ENCODE measurements at places on chromosomes 3 and 15.
A peak's percentile ranks its signal among the peaks of the same experiment; 100 is the strongest.

GRCh38 chr15:63836579-63836978 is 2.8 kb upstream of the HERC1 start:
- DNase-seq: no peak

- no peak for DNase-seq
Observed at GRCh38 chr15:56293495-56294292, 50.0 kb upstream of the RFX7 start.

DNA sequence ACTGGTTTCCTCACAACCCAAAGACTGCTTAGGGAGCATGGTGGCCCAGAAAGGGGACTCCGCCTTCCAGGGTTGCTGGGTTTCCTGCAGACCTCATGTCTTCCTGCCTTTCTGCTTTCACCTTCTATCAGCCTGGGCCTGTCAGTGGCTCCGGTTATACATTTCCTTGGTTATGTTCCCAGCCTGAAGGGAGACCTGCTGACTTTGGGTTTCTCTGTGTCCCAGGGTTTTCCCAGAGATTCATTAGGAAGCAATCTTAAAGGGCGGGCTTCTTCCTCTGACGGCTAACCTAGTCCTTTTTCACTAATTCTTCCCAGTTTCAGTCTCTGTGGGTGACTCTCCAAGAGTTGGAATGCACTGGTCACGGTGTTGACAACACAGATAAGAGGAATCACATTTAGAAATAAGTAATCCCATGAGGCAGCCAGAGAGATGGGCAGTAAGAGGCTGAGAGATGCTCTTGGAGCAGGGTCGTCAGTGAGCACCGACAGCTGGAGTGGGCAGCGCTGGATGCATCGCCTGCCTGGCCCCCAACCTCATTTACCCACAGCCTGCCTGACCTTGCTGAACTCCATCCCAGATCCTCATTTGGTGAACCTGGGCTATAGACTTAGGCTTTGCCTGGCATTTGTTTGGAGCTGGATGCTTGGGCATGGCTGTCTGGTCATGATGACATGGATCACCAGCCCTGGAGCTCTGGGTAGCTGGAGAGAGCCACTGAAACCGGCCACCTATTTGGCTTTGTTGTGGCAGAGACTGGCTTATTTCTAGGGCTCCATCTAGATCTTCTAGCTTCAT is 10.0 kb upstream of the EHD4 start:
- DNase-seq: no peak

DNA sequence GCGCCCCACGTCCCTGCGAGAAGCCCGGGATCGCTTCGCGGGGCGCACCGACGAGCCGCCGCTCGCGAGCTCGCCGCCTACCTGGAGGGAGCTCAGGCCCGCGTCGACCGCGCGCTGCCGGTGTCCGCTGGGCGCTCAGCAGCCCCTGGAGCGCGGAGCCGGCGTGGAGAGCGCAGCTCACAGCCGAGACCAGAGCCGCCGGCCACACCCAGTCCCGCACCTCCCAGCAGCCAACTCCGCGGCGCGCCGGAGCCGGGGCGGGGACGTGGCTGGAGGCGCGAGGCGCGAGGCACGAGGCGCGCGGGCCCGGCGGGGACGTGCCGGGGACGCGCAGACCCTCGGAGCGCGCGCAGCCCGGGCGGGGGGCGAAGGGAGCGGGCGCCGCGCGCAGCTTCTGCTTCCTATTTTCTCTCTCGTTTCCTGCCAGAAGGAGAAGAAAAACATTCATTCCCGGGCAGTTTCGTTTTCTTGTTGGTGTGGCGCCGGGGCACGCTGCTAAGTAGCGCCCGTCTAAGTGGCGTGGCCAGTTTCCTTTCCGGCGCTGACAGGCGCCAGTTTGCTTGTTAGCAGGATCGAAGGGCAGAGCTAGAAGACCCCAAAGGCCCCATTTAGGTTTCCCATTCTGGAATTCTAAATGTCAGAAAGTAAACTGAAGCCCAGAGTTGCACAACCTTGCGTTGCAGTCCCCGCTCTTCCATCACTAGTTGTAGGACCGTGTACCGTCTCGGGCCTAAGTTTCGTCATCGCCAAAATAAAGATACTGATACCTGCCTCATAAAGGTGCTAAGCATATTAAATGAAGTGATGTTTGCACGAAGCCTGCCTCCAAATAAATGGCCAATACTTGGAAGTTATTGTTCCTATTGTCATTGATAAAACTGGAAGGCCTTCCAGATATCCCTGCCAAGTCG is at the start of gene GNB4:
Gene GNB4 (minus strand): TSS at position 206 of the 911 bp plus-strand sequence. CDS start 25,270 bp downstream, outside the sequence.
- DNase-seq: peak; percentile 93

DNA sequence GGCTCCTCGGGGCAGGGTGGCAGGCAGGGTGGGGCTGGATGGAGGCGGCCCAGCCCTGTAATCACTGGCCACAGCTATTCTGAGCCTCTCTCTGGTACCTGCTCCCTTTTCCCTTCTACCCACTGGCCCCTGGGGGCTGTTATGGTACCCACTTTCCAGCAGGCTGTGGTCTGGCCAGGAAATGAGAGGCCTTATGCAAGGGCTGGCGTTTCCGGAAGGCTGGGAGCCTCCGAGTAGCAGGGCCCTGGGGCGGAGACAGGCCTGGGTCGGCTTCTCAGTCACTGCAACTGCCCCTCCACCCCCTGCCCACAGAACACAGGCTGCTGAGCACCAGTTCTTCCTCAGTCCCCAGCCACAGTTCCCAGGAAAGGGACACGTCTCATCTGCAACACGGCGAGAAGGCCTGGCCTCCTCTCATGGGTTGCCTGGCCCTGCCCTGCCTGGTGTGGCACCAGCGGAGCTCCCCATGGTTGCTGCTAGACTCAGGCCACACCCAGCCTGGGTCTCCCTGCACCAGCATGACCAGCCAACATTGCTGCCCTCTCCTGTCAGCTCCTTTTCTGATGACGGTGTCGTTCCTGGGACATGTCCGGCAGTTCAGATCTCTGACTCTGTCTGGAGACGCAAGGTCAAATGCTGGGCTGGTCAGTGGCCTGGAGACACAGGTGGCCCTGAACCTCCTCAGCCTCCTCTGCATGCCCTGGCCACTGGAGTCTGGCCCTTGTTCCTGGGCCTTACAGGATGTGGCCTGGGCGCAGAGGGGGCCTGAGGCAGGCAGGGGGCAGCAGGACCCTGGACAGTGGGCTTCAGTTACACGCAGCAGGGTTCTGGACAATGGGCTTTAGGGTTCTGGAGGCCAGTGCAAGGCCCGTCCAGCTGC is 6.5 kb downstream of the CHST13 start:
- DNase-seq: peak; percentile 75

DNA sequence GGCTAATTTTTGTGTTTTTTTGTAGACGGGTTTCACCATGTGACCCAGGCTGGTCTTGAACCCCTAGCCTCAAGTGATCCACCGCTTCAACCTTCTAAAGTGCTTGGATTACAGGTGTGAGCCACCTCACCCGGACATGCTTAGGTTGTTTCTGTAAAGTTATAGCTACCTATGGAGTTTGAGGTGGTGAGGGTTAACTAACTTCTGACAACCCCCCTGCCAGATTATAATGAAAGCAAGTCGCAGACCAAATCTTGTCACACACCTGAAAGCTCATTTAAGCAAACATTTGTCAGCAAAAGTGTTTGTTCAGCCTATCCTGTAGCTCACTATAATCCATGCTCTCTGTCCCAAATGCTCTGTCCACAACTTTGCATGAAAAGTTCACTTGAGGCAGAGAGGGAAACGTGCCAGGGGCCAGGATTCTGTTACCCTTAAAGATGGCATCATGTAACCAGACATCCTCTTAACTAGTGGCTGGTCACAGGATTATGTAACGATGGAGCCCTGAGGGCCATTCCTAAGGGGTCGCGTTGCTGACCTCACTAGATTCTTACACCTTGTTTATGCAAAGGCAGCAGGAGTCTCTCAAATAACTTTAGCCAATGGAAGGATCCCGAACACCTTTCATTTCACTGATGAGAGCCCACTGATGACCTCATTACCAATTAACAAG is 24.1 kb upstream of the SENP5 start:
- DNase-seq: no peak

DNA sequence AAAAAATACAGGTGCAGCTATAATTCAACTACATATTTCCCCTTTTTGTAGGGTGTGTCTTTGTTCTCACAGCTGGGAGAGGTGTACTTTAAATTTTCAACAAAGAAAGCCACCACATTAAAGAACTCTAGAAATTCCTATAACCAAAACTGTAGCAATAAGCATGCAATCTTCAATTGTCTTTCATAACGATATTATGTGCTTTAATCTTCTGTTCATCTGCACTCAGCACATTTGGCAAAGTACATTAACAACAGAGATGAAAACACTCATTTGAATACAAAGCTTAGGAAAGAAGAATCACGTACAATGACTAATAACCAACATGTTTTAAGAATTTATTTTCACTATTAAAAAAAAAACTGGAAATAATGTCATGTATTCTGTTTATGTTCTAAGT is 1025.8 kb downstream of the ROBO1 start:
- DNase-seq: no peak

- peak; percentile 42 for DNase-seq
Observed at GRCh38 chr3:38834110-38834509, 18.1 kb upstream of the SCN10A start.

DNA sequence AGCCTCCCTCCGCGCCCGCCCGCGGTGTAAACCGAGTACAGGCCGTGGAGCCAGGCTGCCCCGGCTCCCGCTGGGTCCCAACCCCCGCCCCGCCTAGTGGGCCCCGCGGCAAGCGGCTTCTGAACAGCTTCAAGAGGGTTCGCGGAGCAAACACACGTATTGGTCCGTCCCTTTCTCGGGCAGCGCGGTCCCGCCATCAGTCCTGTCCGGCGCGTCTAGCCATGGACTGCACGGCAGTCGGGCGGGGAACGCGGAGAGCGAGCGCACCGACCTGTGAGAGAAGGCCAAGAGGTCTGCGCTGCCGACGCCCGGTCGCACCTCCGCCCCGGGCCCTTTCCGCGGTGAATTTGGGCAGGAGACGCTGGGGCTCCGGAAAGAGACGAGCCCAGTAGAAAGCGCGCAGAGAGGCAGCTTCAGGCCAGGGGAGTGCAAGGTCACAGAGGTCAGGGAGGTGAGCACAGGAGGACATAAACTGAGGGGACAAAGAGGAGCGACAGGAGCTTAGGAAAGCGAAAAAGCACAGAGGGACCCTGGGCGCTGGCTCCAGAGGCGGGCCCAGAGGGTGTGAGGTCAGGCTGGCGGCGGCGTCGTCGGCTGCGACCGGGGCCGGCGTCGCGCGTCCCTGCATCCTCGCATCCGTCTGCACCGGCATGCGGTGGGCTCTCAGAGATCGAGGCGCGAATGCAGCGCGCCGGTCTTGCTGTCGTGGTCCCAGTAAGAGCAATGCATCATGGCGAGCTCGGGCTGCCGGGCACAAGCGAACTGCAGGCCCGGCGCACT is 1.8 kb downstream of the FOXL2 start:
- no peak for DNase-seq

Data from inflammatory macrophage (primary cell).